T-helper 9 cell (primary cell): ENCODE measurements at places on chromosomes 6 and 20.

GRCh38 chr6:107617341-107617932 is 127.5 kb downstream of the SOBP start:
- DNase-seq = no peak

DNA sequence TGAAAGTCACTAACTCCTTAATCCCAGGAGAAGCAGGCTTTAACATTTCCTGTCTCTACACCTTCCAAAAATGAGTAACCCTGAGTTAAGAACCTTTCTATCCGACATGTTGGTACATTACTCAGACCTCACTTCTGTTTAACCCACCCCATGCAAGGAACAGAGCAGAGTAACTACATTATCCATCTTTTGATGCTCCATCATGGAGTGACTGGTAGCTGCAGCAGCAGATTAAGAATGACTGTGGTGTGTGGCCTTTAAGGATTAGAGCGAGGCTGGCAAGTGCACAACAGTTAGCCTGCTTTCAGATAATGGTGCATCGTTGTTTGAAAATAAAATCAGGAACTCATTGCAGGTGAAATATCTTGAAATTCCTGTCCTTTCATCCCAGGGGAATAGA is 2.0 kb downstream of the TRAF3IP2 start:
- DNase-seq = no peak

GRCh38 chr6:33929575-33930288 is 125.9 kb upstream of the MLN start:
- DNase-seq = no peak

- no peak for DNase-seq
Observed at GRCh38 chr6:12228447-12229146, 61.6 kb upstream of the EDN1 start.

DNA sequence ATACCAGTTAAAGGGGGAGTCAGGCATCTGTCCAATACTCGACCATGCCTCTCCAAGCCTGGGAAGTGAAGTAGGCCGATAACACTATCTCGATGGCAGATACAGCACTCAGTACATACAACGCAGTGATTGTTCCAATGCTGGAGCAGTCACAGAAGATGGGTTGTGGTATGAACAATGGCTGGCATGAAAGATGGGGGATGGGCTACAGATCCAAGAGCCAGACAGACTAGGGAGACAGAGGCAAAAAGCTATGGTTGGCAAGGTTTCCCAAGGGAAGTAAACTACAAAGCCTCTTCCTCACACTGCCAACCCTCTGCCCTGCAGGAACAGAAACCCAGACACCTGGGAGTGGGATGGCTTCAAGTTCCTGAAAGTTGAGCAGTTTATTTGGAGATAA is 19.2 kb downstream of the FKBP1A start:
- no peak for DNase-seq

DNA sequence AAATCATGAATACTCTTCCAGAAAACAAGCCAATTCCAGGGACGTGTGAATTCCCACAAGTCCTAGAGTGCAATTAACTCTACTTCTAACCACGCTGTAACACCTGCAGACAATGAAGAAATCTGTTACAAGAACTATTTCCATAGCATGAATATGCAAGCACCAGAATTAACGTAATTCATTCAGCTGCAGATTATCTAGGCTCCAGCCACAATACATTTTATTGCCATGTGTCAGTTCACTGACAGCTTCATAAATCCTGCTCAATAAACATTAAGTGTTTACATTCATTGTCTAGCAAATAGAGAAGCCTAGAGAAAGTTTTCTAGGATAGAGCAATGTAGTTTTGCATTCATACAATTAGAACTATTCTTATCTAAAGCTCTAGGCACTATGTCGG is 1348.5 kb downstream of the GRIK2 start:
- DNase-seq = no peak

GRCh38 chr20:56212091-56212490 is 36.4 kb upstream of the MC3R start:
- DNase-seq = no peak

- DNase-seq = no peak
Observed at GRCh38 chr20:50645253-50646068, 45.9 kb downstream of the RIPOR3 start.

GRCh38 chr6:104788400-104788799 is 71.3 kb downstream of the HACE1 start:
- no peak for DNase-seq

GRCh38 chr6:97668716-97669115 is 385.7 kb upstream of the MMS22L start:
- DNase-seq = no peak

GRCh38 chr20:20614391-20614790 is 98.1 kb downstream of the RALGAPA2 start:
- DNase-seq = no peak

GRCh38 chr20:52948491-52948890 is 23.7 kb upstream of the TSHZ2 start:
- no peak for DNase-seq

DNA sequence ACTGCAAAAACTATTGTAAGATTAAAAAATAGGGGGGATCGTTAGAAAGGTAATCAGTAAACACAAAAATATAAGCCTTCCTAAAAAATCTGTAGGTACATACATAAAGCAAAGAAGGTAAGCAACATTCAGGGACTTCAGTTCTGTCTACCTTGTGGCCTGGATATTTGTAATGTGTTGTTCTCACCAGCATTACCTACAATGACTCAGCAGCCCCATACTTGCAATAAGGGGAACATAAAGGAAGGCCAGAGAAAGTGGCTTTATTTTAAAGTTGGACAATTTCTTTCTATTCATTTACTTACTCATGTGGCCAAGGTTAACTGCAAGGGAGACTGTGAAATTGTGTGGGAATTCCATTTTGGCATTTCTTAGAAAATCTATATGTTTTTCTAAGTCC is 277.2 kb upstream of the PREP start:
- DNase-seq = no peak

DNA sequence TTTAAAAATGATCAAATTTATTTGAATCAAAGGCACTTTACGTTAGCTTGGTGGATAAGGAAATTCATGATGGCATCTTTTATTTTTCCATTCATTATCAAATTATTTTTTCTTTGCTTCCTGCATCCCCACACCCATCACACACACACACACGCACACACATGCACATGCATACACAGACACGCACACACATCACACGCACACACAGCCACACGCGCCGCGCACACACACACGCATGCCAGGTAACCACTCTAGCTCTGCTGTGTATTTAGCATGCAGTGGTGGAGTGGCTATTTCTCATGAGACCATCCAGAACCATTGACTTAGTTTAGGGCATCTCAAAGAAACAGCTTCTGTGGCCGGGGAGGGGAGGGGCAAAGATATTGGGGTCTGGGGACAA is 47.0 kb downstream of the GNAS start:
- no peak for DNase-seq

- no peak for DNase-seq
Observed at GRCh38 chr6:159008656-159009288, 8.8 kb upstream of the RSPH3 start.

- no peak for DNase-seq
Observed at GRCh38 chr6:12112540-12113189, 100.6 kb downstream of the HIVEP1 start.

DNA sequence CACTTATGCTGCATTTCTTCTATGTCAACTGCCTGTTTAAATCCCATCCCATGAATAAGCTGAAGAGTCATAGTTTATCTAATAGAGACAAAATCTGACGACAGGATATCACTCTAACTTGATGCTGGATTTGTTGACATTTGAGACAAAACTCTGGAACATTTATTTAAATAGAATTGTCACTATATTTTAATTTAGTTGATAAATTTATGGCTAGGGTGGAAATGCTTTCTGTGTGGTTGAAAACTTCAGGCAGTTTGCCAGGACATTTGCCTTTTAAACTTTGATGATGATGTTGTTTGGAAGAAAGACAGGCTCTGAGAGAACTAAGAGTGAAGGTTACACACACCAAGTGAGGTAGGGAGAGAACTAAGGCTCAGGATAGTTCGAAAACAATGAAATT is 68.1 kb downstream of the GJA1 start:
- DNase-seq = no peak

DNA sequence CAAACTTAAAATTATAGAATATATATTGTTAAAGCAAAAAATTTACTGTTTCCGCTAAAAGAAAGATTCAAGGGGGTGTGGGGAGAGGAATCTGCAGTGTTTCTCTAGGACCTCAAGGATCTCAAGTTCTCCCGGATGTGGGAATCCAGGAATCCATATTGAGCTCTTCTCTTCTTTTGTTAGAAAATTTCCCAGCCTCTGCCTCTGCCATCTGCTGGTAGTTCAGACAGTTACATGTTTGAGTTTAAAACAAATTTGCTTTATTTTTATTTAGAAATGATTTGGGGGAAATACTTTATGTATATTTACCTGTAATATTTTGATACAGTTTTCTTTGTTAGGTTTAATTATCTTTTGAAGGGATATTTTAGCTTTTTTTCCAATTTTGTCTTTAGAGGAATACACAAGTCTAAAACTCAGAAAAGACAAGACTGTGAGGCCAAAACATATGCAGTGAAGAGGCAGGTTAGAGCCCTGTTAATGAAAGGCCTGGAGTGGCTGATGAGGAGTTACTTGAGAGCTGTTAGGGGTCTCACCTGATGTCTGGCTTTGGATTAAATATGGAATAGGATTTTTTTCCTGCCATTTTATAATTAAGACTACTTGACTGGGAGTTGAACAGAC is 268.8 kb downstream of the ARID1B start:
- DNase-seq = no peak
